ENCODE measurements at places on chromosomes 6 and 20.

GRCh38 chr20:3405696-3406358, 1.6 kb downstream of the DNAAF9 start:
- no peak for DNase-seq

DNA sequence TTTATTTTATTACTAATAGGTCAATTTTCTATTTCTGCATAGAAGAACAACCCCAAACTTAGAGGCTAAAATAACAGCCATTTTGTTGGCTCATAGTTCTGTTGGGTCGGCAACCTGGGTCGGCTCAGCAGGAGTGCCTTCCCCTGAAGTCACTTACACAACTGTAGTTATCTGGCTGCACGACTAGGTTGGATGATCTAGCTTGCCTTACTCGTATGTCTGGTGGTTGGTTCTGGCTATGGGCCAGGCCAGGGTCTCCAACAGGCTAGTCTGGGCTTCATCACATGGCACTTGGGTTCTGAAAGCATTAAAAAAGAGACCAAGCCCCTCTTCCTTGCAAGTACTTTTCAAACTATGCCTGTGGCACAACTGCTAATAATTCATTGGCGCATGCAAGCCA, 53.5 kb downstream of the STXBP5 start:
- DNase-seq, result no peak

GRCh38 chr20:50426866-50427718, 83.1 kb upstream of the PTPN1 start:
- DNase-seq, result no peak

GRCh38 chr6:147734151-147734550, 225.7 kb downstream of the SAMD5 start:
- DNase-seq, result no peak

DNA sequence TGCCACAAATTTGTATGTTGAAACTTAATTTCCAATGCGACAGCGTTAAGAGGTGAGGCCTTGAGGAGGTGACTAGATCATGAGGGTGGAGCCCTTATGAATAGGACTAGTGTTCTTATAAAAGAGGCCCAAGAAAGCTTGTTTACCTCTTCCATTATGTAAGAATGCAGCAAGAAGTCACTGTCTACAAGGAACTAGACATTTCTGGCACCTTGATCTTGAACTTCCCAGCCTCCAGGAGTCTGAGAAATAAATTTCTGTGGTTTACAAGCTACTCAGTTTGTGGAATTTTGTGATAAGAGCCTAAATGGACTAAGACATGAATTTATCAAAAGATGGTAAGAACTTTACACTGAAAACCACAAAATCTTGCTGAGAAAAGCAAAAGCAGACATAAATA, 173.6 kb upstream of the SGK1 start:
- DNase-seq, result no peak

- DNase-seq, result no peak
These were observed 35.0 kb downstream of the SESN1 start for GRCh38 chr6:109059571-109060021.

GRCh38 chr20:45518282-45518681, 2.9 kb upstream of the SPINT3 start:
- no peak for DNase-seq

DNA sequence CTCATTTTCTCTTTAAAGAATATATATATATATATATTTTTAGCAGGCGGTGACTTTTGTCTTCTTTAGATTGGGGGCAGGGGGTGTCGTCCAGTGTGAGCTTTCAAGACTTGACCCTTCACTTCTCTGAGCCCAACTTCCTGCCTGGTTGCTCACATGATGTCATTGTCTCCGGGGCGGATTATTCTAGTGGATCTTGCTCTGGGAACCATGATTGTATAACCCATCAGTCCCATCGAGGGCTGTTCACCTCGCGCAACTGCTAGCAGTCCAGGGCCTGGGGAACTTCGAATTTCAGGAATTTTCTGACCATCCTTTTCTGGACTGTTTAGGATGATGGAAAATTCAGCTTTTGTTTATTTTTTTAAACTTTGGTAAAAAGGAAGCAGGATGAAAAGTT, 1.0 kb downstream of the IGF2R start:
- no peak for DNase-seq

DNA sequence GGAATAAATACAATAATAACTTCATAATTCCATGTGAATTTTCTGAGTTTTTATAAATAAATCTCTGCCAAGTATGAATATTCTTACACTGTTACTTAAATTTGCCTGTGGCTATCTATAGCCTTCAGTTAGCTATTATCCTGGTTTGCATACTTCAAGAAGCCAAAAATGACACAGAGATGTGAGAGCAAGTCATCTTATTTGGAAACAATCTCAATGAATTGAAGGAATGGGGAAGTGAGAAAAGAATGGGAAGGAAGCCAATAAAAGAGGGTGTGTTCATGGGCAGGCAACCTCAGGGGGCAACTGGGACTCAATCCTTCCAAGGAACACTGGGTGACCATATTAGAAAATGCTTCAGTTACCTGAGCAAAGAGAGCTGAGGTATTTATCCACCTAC, 9.9 kb downstream of the HAO1 start:
- DNase-seq, result no peak

- DNase-seq, result no peak
These were observed 213.6 kb upstream of the PLCB4 start for GRCh38 chr20:8855315-8855714.

DNA sequence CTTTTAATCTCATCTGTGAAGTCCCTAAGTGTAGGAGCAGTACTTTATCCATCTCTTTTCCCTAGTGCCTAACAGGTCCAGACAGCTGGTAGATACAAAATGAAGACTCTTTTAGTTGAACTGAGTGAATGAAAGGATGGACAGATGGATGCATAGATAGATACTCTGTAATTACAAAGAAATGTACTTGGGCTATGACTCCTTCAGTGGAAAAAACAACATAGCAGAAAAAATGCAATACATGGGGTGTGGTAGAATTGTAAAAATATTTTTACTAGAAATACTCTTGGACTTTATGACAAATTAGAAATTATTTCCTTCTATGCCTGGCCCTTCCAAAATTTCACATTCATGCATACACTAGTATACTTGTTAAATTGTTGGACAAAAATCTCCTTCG, 29.3 kb downstream of the KCNQ5 start:
- DNase-seq, result no peak

DNA sequence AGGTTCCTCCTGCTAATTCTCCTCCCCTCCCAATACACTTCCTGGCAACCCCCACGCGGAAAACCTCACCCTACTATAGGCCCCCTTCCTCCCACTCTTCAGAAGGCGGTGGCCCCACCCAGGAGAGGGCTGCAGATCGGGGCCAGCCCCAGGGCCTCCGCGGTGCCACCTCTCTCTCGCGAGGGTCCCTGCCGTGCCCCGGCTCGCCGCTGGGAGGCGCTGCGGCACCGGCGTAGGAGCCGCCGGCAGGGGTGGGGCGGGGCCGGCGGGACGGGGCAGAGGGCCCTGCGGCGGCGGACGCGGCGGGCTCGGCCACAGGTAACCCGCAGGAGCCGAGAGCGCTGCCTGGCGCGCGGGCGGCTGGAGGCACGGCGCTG, at the start of gene ANKRD6:
TSS of gene ANKRD6 (plus strand) at position 278 of the 377 bp plus-strand sequence. CDS start 133,825 bp downstream, outside the sequence.
- DNase-seq, result no peak

GRCh38 chr20:18712882-18713281, 100.7 kb upstream of the SCP2D1 start:
- DNase-seq, result no peak

DNA sequence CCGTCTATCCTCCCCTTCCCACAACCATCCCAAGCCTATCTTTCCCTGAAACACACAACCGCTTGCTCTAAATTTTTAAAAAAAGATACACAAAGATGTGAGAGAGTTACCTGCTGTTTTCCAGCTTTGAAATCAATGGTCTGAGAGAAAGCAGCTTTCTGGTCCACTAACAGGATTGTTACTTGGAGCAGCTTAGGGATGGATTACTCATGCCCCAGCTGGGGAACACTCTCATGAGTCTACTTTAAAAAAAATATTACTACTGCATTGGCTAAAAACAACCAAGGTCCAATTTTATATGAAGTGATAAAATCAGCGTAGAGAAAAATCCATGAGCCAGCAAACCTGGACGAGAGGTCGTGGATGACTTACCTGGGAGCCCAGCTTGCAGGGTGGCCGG, 29.6 kb upstream of the FOXC1 start:
- no peak for DNase-seq

DNA sequence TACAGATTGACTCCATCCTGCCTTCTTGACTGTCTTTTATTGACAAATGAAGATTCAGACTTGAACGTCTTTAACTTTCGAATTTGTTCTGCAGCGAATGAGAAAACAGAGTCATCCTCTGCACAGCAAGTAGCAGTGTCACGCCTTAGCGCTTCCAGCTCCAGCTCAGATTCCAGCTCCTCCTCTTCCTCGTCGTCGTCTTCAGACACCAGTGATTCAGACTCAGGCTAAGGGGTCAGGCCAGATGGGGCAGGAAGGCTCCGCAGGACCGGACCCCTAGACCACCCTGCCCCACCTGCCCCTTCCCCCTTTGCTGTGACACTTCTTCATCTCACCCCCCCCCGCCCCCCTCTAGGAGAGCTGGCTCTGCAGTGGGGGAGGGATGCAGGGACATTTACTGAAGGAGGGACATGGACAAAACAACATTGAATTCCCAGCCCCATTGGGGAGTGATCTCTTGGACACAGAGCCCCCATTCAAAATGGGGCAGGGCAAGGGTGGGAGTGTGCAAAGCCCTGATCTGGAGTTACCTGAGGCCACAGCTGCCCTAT, 12.2 kb downstream of the BRD2 start:
- no peak for DNase-seq

DNA sequence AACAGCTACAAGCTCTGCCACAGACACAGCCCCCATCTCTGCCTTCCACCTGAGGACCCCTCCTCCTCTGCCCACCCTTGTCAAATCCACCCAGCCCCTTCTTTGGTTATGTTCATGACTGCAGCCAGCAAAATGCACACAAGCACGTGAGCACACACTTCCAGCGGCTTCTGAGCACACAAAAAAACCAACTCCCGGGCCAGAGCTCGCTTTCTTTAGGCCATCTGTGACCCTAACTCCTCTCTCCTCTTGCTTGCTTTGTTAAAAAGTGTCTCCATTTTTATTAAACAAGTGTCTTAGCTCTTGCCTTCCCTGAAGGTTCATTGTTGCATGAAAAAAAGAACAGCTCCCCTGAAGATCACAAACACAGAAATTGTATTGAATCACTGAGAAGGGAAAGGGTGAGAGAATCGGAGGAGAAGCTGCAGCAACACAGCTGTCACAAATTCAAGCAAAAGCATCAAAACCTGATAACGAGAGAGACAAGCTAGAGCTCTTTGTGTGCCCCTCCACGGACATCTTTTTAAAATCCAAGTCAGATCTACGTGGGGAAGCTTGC, 142.1 kb downstream of the CD83 start:
- DNase-seq, result no peak

- DNase-seq, result no peak
These were observed 193.1 kb downstream of the ATXN1 start for GRCh38 chr6:16568128-16568527.

DNA sequence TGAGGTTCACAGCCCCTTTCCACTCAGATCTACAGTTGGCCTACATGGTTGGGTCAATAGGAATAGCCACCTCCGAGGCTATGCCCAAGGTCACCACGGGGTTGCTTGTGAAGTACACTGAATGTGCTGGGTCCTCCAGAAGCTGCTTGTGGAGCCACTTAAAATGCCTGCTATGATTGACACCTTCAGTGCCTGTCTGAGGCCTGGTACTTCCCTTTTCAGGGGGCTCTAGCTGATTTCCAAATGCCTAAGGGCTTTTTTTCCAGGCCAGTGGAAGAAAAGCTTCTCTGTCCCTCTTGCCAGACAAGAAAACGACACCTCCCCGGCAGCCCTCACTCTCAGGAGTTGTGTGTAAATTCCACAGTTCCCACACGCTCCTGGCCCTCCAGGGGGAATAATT, 6.3 kb upstream of the NXT1 start:
- DNase-seq, result no peak

GRCh38 chr20:9214685-9215084, 145.8 kb downstream of the PLCB4 start:
- no peak for DNase-seq

DNA sequence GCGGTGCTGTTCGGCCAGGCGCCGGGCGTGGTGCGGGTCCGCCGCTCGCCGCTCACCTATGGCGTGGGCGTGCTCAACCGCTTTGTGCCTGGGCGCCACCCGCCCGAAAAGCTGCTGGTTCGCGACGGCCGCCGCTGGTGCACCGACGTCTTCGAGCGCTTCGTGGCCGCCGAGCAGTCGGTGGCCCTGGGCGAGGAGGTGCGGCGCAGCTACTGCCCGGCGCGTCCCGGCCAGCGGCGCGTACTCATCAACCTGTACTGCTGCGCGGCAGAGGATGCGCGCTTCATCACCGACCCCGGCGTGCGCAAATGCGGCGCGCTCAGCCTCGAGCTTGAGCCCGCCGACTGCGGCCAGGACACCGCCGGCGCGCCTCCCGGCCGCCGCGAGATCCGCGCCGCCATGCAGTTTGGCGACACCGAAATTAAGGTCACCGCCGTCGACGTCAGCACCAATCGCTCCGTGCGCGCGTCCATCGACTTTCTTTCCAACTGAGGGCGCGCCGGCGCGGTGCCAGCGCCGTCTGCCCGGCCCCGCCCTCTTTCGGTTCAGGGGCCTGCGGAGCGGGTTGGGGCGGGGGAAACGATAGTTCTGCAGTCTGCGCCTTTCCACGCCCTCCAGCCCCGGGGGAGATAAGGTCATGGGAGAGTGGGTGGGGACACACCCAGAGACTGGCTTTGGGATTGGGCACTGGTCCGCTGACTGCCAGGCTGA, 15.7 kb downstream of the ADISSP start:
- DNase-seq, result peak; percentile 27

- no peak for DNase-seq
These were observed 246.0 kb downstream of the PHACTR1 start for GRCh38 chr6:12962529-12962928.

- no peak for DNase-seq
These were observed 10.4 kb upstream of the RPF2 start for GRCh38 chr6:110971468-110971867.

DNA sequence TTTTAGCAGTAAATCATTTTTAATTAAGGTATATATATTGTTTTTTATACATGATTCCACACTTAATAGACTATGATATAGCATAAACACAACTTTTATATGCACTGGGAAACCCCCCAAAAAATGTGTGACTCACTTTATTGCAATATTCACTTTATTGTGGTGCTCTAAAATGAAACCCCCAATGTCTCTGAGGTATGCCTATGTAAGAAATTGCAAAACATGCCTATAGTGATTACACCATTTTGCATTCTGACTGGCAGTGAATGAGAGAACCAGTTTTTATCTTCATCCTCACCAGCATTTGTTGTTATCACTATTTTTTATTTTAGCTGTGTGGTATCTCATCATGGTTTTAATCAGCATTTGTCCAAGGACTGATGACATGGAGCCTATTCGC, 8.5 kb upstream of the CST11 start:
- DNase-seq, result no peak

DNA sequence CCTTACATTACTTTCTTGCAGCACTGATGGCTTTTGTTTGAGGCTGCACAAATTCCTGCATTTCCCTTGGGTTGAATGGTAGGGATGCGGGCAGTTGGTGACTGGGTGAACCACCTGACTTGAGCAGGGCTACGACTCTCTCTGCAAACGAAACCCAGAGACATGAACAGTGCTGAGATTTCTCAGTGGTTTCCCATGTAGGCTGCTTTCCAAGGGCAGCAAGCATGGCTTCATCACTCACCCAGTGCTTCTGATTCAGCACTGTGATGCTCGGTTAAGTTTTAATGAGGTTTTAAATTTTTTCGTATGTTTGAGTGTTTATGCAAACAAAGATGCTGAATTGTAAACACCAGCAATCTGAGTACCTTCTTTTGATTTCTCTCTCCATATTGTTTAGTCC, 127.2 kb downstream of the MTHFD1L start:
- no peak for DNase-seq
